Esophagus muscularis mucosa (tissue), 4 donors: ENCODE measurements at places on chromosomes 3 and 15. TPM values are rescaled to one million over a fixed set of nuclear protein-coding genes. Genes with fewer than 3 reads are reported as not detected.

Gene CPOX
- 12.5 TPM for total RNA-seq

GRCh38 chr15:51131596-51132290 is 37.0 kb upstream of the TNFAIP8L3 start:
- DNase-seq, result no peak
- H3K27me3 ChIP-seq, result no peaks in the 10 kb centered on the region
- H3K27ac ChIP-seq, result no peak overlapping the region
- H3K36me3 ChIP-seq, result no peaks in the 10 kb centered on the region
- H3K4me3 ChIP-seq, result no peak overlapping the region

DNA sequence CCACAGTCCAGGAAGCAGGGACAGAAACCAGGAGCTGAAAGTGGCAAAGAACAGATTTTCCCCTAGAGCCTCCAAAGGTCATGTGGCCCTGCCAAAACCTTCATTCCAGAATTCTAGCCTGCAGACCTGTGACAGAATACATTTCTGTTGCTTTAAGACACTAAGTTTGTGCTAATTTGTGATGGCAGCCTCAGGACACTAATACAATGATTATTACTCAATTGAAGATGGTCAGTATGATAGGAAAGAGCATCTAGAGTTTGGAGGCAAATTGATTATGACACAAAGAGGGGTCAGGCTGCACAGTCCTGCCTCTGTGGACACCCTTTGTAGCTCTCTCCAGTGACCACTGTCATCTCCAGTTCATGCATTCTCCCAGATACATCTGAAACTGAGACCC is 79.0 kb upstream of the C3orf49 start:
- H3K4me3 ChIP-seq, result no peak overlapping the region
- no peak overlapping the region for H3K27ac ChIP-seq
- no peak for DNase-seq
- no peaks in the 10 kb centered on the region for H3K4me1 ChIP-seq
- no peaks in the 10 kb centered on the region for H3K36me3 ChIP-seq
- H3K27me3 ChIP-seq, result no peaks in the 10 kb centered on the region

GRCh38 chr3:135944831-135945230 is 20.7 kb upstream of the PPP2R3A start:
- H3K4me3 ChIP-seq, result no peak overlapping the region
- H3K27me3 ChIP-seq, result no peaks in the 10 kb centered on the region
- no peak overlapping the region for H3K27ac ChIP-seq
- H3K36me3 ChIP-seq, result no peaks in the 10 kb centered on the region
- no peak for DNase-seq

DNA sequence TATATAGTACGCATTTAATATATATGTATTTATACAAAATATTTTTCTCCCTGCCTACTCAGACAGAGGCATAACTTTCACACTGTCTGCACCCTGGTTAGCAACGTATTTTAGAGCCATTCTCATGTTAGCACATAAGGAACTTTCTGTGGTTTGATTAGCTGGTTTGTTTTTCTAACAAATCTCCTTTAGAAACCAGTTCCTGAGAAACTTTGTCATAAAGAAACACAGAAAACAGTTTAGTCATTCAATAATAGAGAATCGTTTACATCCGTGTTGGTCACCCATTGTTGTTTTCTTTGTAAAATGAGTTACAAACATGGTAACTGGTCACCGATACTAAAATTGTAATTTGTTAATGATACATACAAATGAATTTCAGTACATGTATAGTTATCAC is 5.9 kb upstream of the NGRN start:
- no peak overlapping the region for H3K27ac ChIP-seq
- DNase-seq, result no peak
- H3K4me1 ChIP-seq, result peaks cover 3% of the 10 kb centered on the region
- H3K27me3 ChIP-seq, result no peaks in the 10 kb centered on the region

- no peaks in the 10 kb centered on the region for H3K36me3 ChIP-seq
- H3K4me3 ChIP-seq, result no peak overlapping the region
- H3K27me3 ChIP-seq, result no peaks in the 10 kb centered on the region
- H3K27ac ChIP-seq, result no peak overlapping the region
- no peak for DNase-seq
These were observed 49.1 kb downstream of the CCNL1 start for GRCh38 chr3:157110761-157111278.

- H3K27ac ChIP-seq, result peak overlapping the region; percentile 64
- H3K4me1 ChIP-seq, result peaks cover 53% of the 10 kb centered on the region
- no peaks in the 10 kb centered on the region for H3K36me3 ChIP-seq
- H3K27me3 ChIP-seq, result no peaks in the 10 kb centered on the region
- no peak overlapping the region for H3K4me3 ChIP-seq
These were observed 9.4 kb downstream of the SNX1 start for GRCh38 chr15:64105113-64105704.

GRCh38 chr15:75451202-75451673 is 252 bp downstream of the SIN3A start:
- DNase-seq, result no peak
- peak overlapping the region; percentile 88 for H3K4me3 ChIP-seq
- H3K36me3 ChIP-seq, result no peaks in the 10 kb centered on the region
- no peaks in the 10 kb centered on the region for H3K27me3 ChIP-seq
- peaks cover 26% of the 10 kb centered on the region for H3K4me1 ChIP-seq
- peak overlapping the region; percentile 100 for H3K27ac ChIP-seq

GRCh38 chr3:87420171-87420570 is 143.8 kb upstream of the POU1F1 start:
- H3K4me3 ChIP-seq, result no peak overlapping the region
- H3K4me1 ChIP-seq, result no peaks in the 10 kb centered on the region
- DNase-seq, result no peak
- H3K27ac ChIP-seq, result no peak overlapping the region

GRCh38 chr3:127848131-127849129 is 26.1 kb upstream of the MGLL start:
- H3K36me3 ChIP-seq, result no peaks in the 10 kb centered on the region
- no peaks in the 10 kb centered on the region for H3K27me3 ChIP-seq
- peak; percentile 72 for DNase-seq
- no peak overlapping the region for H3K4me3 ChIP-seq

GRCh38 chr15:86855307-86856291 is 775.9 kb downstream of the AGBL1 start:
- H3K36me3 ChIP-seq, result no peaks in the 10 kb centered on the region
- H3K4me1 ChIP-seq, result peaks cover 13% of the 10 kb centered on the region
- no peak overlapping the region for H3K27ac ChIP-seq
- no peak overlapping the region for H3K4me3 ChIP-seq
- no peaks in the 10 kb centered on the region for H3K27me3 ChIP-seq
- no peak for DNase-seq
